Activated T-cell treated with anti-CD3 and anti-CD28 coated beads for 1 hour (primary cell): ENCODE measurements at places on chromosomes 2 and 18.

DNA sequence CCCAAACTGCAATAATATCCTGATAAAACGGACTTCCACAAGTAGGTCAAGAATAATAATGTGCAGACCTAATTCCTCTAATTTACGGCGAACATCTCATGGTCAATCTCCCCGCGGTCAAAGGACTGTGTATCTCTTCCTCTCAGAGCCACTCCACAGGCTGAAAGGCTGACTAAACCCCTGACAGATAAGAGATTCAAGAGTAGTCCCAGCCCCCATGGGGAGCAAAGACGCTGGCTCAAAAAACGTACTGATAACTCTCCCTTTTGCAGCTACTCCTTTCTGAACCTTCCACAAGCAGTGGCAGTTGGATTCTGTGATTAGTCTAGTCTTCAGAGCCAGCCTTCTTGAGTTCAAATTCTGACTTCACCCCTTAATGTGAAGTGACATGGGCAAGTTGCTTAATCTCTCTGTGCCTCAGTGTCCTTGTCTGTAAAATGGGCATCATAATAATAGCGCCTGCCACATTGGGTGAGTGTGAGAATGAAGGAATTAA, 19.7 kb upstream of the IL18R1 start:
- no peak for DNase-seq

DNA sequence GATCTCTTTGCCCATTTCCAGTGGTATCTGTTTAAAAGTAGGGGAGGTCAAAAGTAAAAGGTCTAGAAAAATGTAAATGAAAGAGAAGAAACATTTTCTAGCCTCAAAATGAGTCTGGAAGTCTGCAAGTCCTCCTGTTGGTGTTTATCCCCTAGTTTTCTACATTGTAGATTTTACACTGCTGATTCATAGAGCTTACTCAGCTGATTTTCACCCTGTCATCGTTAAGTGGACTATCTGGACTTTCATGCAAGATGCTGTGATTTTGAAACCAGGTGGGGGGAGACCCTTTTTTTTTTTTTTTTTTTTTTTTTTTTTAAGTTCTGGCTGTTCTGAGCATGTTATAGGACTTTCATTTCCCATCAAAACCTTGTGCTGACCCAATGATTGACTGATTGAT, 10.3 kb downstream of the HOXD3 start:
- DNase-seq = no peak

DNA sequence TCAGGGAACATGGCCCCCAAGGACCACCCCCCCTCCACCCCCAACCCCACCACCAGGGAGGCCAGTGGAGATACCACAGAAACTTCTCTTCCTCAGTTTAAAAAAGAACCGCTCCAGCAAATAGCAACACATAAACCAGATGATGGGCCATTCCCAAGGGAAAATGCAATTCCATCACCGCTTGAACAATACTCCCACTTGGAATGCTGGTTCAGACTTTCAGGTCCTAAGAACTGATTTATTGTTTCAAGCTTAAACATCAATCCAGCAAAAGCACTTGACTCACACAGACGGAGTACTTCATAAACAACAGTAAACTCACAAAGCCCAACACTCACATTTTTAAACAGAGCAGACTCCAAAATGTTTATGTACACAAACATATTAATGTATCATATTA, 6.9 kb downstream of the HDAC4 start:
- no peak for DNase-seq

DNA sequence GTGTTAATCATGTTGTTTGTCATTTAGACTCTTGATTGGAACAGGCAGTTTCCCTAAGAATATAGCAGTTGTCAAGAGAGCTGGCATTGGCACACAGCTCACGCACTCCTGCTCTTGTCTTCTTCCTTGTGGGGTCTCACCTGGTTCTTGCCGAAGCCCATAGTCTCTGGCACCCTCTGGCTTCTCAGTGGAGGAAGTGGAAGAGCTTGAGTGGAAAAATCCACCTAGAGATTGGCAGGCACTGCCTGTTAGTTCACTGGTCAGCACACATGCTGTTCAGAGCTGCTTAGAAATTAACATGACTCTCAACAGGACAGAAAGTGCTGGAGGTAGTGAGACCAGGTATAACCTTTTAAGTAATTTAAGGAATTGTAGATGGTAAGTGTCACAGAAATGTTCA, 28.3 kb downstream of the SCTR start:
- no peak for DNase-seq

GRCh38 chr2:46309052-46309953, 12.1 kb downstream of the EPAS1 start:
- no peak for DNase-seq

DNA sequence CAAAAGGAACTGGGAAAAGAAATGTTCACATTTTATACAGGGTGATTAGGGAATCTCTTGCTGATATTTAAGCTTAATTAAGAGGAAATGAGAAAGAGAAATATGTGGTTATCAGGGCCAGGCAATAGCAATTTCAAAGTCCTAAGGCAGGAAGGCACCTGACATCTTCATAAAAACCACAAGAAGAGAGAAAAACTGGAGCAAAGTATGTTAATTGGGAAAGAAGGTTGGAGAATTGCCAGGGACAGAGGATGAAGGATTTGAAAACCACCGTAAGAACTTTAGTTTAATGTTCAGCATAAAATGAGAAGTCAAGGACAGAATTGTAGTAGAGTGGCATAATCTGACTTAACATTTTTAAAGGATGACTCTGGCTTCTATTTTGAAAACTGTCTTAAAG, 691.8 kb upstream of the NRXN1 start:
- DNase-seq = no peak

GRCh38 chr2:74815941-74816340, 18.0 kb upstream of the HK2 start:
- DNase-seq = no peak

DNA sequence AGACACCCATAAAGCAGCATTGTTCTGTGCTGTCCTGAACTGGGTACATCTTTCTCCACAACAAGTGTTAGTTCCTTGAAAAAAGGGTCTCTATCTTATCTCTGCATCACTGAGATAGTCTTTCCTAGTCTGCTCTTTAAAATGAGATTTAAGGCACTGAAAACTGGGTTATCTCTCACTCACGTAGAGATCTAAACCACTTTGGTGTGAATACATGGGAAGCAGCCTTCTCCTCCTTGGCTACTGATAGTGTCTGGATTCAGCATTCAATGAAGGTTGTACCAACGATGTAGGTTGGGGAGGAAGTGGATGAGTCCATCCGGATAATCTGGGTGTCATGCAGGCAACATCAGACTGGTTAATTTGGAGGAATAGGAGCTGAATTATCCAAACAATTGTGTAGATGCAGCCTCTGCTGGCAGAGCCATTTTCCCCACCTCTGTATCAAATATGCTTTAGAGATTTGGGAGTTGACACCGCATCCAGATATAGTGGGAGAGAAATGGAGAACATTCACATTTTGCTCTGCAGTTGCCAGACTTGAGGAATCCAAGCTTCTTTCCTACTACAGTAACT, 15.9 kb upstream of the SIX3 start:
- no peak for DNase-seq

GRCh38 chr2:70557171-70557838, 3.7 kb upstream of the TGFA start:
- DNase-seq = no peak

- DNase-seq = no peak
These were observed 4.8 kb downstream of the MC2R start for GRCh38 chr18:13910501-13910900.

GRCh38 chr18:51430538-51430937, 233.1 kb upstream of the MEX3C start:
- DNase-seq = no peak

- no peak for DNase-seq
These were observed 59.0 kb upstream of the ZBTB7C start for GRCh38 chr18:48468151-48468550.

DNA sequence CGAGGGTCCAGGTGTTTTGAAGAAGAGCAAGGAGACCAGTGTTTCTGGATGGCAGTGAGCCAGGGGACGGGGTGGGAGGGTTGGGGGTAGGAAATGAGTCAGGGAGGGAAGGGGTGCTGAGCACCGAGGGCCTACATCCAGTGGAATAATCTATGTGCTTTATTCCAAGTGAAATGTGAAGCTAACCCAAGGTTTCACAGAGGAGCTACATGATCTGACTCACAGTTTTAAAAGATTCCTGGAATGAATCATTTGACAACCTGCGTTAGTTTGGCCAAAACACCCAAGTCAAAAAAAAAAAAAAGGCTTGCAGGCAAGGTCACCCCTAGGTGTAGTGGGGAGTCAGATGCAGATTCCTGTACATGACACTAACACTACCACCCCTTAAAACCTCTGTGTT, 419.7 kb upstream of the MEX3C start:
- DNase-seq = no peak

GRCh38 chr18:9334329-9334972, at the start of gene TWSG1:
TSS of gene TWSG1 (plus strand) at chr18:9334773. CDS start at chr18:9337230, 2,457 bp downstream.
- DNase-seq = peak; percentile 95

DNA sequence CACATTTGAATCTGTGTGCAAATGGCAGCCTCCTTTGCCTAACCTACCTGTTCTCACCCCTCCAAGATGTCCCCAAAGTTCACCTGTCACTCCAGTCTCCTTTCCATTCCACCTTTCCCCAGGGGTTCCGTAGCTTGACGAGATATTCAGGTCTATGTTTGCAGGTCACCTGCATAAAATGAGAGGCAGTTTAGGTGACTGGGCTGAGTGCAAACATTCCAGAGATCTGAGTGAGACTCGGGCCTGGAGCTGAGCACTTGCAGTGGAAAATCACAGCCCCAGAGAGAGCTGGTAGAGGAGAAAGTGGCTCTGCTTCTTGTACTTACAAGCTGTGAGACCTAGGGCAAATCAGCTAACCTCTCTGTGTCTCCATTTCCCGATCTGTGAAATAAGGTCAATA, 20.1 kb downstream of the CAPN14 start:
- no peak for DNase-seq

- no peak for DNase-seq
These were observed 104.5 kb downstream of the MEIS1 start for GRCh38 chr2:66539452-66539851.

DNA sequence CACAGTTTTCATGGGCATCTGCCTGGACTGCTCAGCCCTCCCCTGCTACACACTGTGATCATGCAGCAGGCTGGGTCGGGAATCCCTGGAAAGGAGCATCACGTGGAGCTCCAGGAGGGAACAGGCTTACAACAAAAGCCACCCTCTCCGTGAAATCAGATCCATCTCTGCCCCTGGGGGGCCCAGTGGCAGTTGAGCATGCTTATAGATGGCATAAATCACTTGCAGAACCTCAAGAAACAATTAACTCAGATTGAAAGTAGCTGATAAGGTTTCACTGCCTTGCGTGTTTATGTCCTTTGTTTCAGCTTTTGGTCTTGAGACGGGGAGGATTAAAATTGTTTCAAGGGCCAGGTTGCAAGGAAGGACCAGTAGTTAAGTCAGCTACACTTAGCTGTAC, 354.8 kb upstream of the MEIS1 start:
- no peak for DNase-seq

DNA sequence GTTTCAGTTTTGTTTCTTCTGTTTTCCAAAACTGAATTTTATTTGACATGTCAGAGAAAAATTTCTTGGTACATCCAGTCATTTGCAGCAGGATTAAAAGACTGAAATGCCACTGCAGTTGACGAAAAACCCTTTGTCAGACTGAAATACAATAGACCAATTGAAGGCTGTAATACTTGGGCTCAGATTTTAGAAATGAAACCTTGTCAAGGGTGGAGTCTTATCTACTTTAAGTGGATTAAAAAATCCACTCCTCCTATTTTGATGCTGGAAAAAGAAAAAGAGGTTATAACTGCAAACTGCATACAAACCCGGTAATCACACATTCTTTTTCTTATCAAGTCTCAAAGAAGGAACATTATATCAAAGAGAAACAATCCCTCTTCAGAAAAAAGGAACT, 80.2 kb upstream of the NEUROD1 start:
- no peak for DNase-seq

DNA sequence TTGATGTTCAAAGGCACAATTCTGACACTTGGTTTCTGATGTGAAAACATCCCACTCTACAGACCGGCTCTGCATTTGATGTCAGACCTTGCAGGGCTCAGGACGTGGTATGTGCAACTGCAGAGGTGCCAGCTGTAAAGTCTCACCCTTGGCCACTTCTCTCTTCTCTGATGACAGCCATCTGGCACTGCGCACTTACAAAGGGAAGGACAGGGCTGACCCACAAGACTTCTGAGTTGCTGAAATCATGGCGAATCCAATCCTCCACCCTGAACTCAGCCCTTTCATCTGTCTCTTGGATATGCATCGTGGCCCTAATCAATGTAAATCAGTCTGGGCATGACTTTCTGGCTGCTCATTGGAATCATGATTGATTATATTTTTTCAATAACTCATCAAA, 82.5 kb downstream of the SEPTIN10 start:
- no peak for DNase-seq

DNA sequence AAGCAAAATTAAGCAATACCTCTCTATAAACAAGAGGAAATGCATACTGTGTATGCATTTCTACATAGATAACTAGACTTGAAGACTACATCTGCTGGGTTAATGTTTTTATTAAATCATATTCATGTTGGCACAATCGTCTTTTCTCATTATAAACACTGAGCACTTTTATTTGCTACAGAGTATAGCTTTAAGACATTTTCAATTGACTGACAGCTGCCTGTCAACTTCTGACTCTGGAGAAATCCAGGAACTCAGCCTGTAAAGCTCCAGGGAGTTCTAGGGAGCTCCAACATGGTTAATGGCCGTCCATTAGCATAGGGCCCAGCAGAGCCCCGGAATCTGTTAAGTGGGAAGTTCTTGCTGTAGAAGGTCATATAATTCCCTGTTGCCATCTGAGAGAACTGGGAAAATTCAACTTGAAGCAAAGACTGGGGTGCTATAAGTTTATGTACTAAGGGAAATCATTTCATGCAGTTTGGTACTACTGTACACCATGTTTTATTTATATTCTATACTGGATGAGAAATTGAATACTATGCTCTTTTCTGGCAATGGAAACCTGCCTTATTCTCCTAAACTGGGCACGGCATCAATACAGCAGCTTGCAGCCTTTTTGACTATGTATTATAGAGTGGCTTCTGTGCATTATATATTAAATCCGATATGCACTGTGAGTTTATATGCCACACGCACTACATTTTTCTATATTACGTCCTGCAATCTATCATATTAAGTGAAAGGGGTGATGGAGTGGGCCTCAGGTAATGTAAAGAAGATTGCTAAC, 243.5 kb upstream of the ZNF521 start:
- DNase-seq = no peak
